ENCODE measurements at places on chromosomes 3 and 15.

DNA sequence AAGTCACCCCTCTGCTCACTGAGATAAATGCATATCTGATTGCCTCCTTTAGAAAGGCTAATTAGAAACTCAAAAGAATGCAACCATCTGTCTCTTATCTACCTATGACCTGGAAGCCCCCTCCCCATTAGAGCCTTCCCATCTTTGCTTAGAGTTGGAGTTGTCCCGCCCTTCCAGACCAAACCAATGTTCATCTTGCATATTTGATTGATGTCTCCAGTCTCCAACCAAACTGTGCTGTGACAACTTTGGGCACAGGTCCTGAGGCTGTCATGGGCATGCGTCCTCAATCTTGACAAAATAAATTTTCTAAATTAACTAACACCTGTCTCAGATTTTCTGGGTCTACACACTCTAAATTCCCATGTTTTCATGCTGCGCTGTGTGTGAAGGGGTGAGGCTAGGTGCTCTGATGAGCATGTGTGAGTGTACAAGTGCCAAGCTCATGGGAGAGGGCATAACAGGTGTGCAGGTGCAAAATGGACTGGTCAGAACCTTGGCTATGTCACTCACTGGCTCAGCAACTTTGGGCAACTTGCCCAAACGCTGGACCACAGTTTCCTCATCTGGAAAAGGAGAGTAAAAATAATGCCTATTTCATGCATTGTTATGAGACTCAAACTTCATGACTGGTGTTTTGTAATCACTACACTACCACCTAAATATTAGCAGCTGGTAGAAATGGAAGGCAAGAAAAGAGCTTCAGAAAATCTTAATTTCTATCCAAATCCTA is 7.2 kb downstream of the DAPK2 start:
- no peak for DNase-seq

GRCh38 chr15:78004919-78005634 is 72.4 kb downstream of the TBC1D2B start:
- DNase-seq = no peak

DNA sequence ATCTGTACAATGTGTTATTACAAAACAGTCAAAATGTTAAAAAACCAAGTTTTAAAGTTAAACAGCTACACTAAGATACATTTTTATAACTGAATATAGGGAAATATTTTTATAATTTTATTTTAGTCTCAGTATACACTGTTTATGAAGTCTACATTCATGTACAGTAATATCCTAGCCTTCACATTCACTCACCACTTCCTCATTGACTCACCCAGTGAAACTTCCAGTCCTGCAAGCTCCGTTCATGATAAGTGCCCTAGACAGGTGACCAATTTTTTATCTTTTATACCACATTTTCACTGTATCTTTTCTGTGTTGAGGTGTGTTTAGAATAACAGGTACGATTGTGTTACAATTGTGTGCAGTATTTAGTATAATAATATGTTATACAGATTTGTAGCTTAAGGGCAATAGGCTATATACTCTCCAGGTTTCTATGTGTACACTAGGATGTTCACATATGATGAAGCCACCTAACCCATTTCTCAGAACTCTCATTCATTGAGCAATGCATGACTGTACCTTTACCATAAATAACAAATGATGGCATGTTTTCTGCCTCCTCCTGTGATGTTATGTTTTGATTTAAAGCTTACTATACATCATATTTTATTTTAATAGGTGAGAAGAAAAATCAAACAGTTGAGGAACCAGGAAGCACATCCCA is 388.4 kb upstream of the NDN start:
- DNase-seq = no peak

GRCh38 chr3:181824961-181825360 is 113.2 kb downstream of the SOX2 start:
- DNase-seq = no peak

DNA sequence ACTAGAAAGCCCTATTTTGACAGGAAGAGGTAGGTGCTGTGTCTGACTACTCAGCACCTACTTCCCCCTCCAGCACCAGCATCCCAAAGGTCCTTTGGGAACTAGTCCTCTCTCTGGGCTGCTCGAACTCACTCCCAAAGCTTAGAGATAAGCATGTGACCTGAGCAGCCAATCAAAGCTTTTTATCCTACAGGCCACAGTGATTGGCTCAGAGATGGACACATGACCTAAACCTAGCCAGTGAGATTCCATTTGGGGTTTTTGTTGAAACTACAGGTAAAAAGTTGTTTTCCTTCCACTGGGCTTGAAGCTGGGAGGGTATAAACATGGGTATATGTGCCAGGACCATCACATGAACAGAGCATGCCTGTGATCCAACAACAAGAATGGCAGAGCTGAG is 186.5 kb upstream of the PPP2R3A start:
- no peak for DNase-seq
